ENCODE measurements at places on chromosomes 6 and 20.

DNA sequence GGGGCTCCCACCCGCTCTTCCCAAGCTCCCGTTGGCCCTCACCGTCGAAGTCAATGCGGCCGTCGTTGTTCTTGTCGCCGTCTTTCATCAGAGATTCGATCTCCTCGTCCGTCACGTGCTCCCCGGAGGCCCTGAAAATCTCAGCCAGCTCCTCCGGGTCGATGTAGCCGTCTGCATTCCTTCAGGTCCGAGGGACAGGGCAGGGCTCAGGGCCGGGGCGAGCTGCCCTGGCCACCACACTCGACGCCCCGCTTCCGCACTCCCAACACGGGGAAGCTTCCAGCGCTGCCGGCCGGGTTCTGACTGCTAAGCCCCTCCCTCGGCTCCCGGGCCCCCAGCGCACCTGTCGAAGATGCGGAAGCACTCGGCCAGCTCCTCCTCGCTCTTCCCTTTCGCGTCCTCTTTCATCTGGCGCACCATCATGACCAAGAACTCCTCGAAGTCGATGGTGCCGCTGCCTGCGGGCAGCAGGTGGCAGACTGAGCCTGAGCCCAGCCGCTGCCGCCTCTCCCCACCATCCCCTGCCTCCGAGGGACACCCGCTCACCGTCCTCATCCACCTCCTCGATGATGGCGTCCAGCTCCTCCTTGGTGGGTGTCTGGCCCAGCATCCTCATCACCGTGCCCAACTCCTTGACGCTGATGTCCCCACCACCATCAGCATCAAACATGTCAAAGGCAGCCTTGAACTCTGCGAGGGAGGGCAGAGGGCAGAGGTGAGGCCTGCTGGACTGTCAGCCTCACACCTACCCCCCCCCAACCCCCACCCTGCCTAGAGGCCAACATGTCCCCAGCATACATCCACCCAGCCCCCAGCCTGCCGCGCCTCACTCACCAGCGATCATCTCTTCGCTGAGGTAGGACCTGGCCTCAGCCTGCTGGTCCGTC lies 2.9 kb downstream of the TNNC2 start:
- H3K27me3 ChIP-seq: no peaks in the 10 kb centered on the region
- H3K36me3 ChIP-seq: no peaks in the 10 kb centered on the region
- H3K4me3 ChIP-seq: no peak overlapping the region
- no peak overlapping the region for H3K27ac ChIP-seq

DNA sequence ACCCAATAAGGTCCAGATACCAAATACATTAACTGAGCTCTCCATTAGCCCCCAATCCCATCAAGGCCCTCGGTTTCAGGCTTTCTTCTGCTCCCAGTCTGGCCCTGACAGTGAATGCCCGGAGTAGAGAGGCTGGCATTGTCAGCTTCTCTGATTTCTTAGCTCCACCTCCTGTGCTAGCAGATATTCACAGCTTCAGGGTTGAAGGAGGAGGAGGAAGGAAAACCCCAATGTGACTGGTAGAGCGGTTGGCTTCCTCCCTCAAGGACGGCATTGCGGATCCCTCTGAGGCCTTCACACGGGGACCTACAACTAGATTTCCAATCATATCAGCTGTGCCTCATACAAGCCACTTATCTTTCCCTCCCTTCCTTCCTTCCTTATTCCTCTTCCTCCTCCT lies 164.1 kb upstream of the SYNDIG1 start:
- H3K4me3 ChIP-seq: no peak overlapping the region
- H3K4me1 ChIP-seq: no peaks in the 10 kb centered on the region
- no peaks in the 10 kb centered on the region for H3K36me3 ChIP-seq
- no peaks in the 10 kb centered on the region for H3K27me3 ChIP-seq
- H3K27ac ChIP-seq: no peak overlapping the region

GRCh38 chr6:160798625-160799024 lies 96.6 kb downstream of the PLG start:
- no peaks in the 10 kb centered on the region for H3K4me1 ChIP-seq
- H3K27ac ChIP-seq: no peak overlapping the region
- no peaks in the 10 kb centered on the region for H3K27me3 ChIP-seq
- no peaks in the 10 kb centered on the region for H3K36me3 ChIP-seq
- DNase-seq: no peak

DNA sequence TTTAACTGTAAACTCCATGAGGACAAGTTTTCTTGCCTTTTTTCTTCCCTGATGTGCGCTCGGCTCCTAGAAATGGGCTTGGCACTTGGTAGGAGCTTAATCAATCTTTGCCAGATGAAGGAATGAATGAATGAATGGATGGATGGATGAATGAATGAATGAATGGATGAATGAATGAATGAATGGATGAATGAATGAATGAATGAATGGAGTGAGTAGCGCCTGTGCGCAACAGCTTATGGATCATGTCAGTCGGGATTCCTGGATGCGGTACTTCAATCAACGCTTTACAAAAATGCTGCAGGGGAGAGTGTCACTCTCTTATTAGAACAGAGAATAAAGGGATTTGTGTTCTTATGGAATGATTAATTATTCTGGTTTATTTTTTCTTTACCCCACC lies 267.3 kb downstream of the TFAP2C start:
- H3K36me3 ChIP-seq: no peaks in the 10 kb centered on the region
- H3K4me3 ChIP-seq: no peak overlapping the region
- H3K27me3 ChIP-seq: no peaks in the 10 kb centered on the region
- H3K4me1 ChIP-seq: no peaks in the 10 kb centered on the region

DNA sequence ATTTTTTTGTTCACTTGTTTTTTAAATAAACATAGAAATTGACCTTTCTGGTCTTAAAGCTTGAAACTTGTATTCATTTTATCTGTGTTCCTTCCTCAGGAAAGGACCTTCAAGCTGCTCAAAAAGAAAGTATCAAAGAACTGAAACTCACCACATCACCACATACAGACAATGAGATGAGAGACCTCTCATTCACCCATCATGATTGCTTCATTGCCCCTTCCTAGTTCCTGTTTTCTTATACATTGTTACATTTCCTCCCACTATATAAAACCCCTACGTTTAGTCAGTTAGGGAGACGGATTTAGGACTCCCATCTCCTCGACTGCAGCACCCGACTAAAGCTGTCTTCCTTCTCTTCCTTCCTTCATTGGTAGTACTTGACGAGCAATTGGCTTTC lies 180.5 kb upstream of the OPRM1 start:
- no peaks in the 10 kb centered on the region for H3K27me3 ChIP-seq
- no peak overlapping the region for H3K4me3 ChIP-seq
- H3K27ac ChIP-seq: no peak overlapping the region
- no peak for DNase-seq

DNA sequence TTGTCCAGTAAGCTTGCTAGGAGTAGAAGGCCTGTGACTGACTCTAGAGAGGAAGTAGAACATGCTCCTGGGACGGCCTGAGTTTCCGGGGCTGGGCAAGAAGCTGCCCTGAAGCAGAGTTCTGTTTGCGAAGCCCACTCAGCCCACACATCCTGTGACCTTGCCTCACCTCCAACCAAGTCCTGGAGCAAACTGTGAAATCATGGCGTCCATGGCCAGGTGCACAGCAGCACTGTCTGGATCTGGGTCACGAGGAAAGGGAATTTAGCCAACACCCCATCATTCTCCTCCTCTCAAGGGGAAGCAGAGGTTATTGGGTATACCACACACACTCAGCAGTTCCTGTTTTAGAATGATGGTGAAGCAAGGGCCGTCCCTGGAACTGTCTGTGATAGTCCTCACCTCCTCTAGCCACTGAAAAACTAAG lies 87.5 kb downstream of the CRYBG1 start:
- no peak overlapping the region for H3K27ac ChIP-seq
- peaks cover 9% of the 10 kb centered on the region for H3K27me3 ChIP-seq
- no peaks in the 10 kb centered on the region for H3K36me3 ChIP-seq
- DNase-seq: no peak

DNA sequence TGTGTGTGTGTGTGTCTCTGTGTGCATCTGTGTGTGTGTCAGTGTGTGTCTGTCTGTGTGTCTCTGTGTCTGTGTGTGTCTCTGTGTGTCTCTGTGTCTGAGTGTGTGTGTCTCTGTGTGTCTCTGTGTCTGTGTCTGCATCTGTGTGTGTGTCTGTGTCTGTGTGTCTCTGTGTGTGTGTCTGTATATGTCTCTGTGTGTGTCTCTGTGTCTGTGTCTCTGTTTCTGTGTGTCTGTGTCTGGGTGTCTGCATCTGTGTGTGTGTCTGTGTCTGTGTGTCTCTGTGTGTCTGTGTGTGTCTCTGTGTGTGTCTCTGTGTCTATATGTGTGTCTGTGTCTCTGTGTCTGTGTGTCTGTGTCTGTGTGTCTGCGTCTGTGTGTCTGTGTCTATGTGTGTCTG lies 207.8 kb downstream of the TAF4 start:
- H3K36me3 ChIP-seq: no peaks in the 10 kb centered on the region
- no peaks in the 10 kb centered on the region for H3K4me1 ChIP-seq
- no peaks in the 10 kb centered on the region for H3K27me3 ChIP-seq
- H3K27ac ChIP-seq: no peak overlapping the region

- no peaks in the 10 kb centered on the region for H3K4me1 ChIP-seq
- DNase-seq: no peak
- H3K27ac ChIP-seq: no peak overlapping the region
- H3K4me3 ChIP-seq: no peak overlapping the region
- no peaks in the 10 kb centered on the region for H3K36me3 ChIP-seq
These were observed 148.0 kb downstream of the EPM2A start for GRCh38 chr6:145587334-145587733.

DNA sequence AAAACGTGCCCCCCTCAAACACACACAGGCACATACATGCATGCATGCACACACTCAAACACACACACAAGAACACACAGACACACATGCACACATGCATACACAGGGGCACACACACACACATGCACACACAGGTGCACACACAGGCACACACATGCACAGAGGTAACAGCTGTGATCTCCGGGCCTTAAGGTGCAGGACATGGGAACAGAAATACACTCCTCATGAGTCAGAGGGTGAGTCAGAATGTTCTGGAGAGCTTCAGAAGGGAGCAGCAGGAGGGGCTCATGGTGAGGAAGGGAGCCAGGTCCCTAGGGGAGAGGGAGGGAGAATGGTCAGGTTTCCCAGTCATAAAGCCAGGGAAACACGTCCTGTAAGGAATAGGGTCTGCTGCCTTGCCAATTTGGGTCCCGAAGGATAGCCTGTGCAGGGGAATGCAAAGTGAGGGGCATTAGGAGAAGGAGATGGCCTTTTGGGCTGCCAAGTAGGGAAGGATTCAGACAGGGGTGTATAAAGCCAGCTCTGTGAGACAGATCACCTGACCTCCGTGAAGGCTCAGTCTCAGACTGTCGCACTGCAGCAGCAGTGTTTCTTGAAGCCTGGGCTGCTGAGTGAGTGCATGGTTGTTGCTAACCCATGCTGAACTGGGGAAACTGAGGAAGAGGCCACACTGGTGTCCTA lies 123.9 kb downstream of the MAFB start:
- H3K36me3 ChIP-seq: no peaks in the 10 kb centered on the region
- no peak overlapping the region for H3K4me3 ChIP-seq
- H3K27ac ChIP-seq: no peak overlapping the region
- no peak for DNase-seq

DNA sequence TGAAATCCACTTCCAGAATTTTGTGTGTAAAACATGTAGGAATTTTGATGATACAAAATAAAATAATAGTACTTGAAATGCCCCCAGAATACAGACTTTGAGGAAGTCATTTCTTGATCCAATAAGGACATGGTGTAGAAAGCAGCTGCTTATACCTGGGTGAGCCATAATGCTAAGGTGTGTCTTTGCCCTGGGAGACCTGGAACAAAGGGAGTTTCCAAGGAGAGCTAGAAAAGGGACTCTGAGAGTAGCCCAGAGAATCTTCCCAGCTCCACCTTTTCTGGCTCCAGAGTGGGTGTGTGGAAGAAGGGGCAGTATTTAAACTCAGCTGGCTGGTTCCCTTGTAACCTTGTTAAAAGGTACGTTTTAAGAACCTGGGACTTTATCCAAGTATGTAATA lies 77.7 kb downstream of the SOBP start:
- no peak overlapping the region for H3K4me3 ChIP-seq
- H3K27ac ChIP-seq: no peak overlapping the region
- DNase-seq: no peak

DNA sequence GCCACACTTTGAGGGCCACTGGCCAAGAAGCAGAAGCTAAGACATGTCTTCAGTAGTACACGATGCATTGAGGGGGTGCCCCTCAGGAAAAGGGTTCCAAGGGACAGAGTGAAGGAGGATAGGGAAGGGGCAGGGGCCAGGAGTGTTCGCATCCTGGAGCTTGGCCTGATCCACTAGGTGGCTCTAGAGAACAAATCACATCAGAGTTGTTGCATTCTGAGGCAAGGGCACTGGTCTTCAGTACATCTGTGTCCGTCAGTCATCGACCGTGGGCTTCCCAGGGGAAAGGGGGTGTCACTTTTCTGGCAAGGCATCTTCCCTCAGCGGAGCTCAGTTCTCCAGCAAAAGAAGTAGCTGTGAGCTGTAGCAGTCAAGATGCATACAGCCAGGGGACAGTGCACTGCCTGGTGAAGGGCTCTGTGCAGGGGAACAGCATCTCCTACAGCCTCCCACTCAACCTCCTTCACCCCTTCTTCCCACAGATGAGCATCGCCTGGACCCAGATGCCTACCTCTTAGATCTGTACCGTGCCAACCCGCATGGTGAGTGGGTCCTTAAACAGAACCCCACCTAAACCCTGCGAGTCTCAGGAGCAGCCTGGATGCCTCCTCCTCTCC lies 47.8 kb downstream of the ARHGAP40 start:
- no peaks in the 10 kb centered on the region for H3K36me3 ChIP-seq
- no peak overlapping the region for H3K27ac ChIP-seq
- no peak overlapping the region for H3K4me3 ChIP-seq
- DNase-seq: no peak
- no peaks in the 10 kb centered on the region for H3K4me1 ChIP-seq

- H3K27ac ChIP-seq: no peak overlapping the region
- H3K4me3 ChIP-seq: no peak overlapping the region
- DNase-seq: no peak
- H3K4me1 ChIP-seq: no peaks in the 10 kb centered on the region
- no peaks in the 10 kb centered on the region for H3K27me3 ChIP-seq
These were observed 24.5 kb upstream of the HLA-A start for GRCh38 chr6:29917857-29918256.

DNA sequence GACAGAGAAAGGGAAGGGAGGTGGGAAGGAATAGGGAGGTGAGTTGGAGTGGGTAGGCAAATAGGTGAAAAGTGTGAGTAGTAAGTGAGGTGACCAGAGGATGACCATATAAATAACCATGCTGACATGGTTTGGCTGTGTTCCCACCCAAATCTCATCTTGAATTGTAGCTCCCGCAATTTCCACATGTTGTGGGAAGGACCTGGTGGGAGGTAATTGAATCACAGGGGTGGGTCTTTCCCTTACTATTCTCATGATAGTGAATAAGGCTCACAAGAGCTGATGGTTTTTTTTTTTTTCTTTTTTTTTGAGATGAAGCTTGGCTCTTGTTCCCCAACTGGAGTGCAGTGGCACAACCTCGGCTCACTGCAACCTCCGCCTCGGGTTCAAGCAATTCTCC lies 21.5 kb upstream of the SMIM13 start:
- DNase-seq: no peak
- H3K4me3 ChIP-seq: no peak overlapping the region
- no peak overlapping the region for H3K27ac ChIP-seq
- H3K36me3 ChIP-seq: no peaks in the 10 kb centered on the region
- H3K27me3 ChIP-seq: no peaks in the 10 kb centered on the region

- DNase-seq: no peak
- H3K27ac ChIP-seq: no peak overlapping the region
- no peaks in the 10 kb centered on the region for H3K27me3 ChIP-seq
- no peak overlapping the region for H3K4me3 ChIP-seq
These were observed 104.4 kb upstream of the BMP2 start for GRCh38 chr20:6663104-6663503.

GRCh38 chr6:163790266-163790840 lies 375.8 kb downstream of the QKI start:
- no peaks in the 10 kb centered on the region for H3K36me3 ChIP-seq
- no peak overlapping the region for H3K4me3 ChIP-seq
- DNase-seq: no peak
- peaks cover 9% of the 10 kb centered on the region for H3K27me3 ChIP-seq
